Hematopoietic multipotent progenitor cell (in vitro differentiated cells): ENCODE measurements at places on chromosomes 3 and 15.

- DNase-seq = no peak
Observed at GRCh38 chr15:96585484-96586386, 255.2 kb downstream of the NR2F2 start.

DNA sequence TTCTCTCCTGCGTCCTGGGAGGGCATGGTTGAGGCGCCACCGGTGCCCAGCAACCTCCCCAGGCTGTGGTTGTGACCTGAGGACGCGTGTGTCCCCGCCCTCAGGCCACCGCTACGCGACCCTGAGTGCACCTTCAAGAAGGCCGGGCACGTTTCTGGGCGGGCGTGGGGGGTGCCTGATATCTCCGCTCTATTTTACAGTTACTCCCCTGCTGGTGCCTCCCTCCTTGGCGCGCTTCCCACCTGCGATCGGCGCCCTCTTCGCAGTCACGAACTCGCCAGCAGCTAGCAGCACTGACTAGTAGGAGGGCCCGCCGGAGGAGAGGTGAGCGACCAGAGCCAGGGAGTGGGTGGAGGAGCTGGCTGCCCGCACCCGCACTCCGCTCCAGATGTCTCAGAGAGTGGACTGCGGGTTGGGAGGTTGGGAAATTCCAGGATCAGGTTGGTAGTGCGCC lies 43.2 kb upstream of the POLG start:
- DNase-seq = no peak

GRCh38 chr3:171213178-171213577 lies 186.7 kb upstream of the SLC2A2 start:
- DNase-seq = no peak

DNA sequence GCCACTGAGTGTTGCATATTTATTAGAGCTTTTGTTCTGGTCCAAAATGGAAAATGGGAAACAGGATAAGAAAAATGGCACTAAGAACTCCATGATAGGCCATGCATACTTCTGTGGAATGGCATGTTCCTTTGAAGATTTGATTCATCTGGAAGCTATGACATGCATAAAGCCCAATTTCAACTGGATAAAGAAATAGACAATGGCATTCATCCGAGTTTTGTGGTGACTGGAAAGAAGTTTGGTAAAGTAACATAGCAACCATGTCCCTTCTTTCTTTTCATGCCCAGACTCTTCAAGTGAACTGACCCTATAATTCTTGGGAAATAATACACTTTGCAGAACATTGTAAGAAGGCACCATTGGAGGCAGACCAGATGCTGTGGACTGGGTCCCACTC lies 368.4 kb upstream of the IL12A start:
- no peak for DNase-seq

GRCh38 chr3:65484964-65485363 lies 553.8 kb downstream of the MAGI1 start:
- DNase-seq = no peak

GRCh38 chr3:169348276-169348675 lies 315.2 kb downstream of the MECOM start:
- no peak for DNase-seq

GRCh38 chr3:125010393-125010792 lies 45.4 kb downstream of the HEG1 start:
- no peak for DNase-seq
